ENCODE measurements at places on chromosomes 16 and 17.

DNA sequence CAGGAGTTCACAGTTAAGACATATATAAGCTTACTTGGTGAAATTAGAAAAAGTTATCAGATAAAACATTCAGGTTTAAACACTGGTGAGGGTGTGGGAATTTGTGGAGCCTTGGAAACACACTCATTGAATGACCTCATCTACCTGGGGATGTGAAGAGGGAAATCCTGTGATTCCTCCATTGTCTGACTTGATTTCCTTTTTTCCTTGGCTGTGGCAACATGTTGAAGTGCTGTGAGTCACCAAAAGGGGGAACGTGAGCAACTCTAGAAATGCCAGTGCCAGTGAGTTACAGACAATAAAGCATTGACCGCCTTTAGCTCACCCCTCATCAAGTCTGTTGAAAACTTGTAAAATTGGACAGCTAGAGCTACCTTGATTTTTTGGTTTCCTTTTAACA lies 1.8 kb downstream of the HMOX2 start:
- peak; percentile 61 for DNase-seq

GRCh38 chr16:47069313-47069712 lies 74.4 kb downstream of the NETO2 start:
- DNase-seq = no peak

- DNase-seq = no peak
Measured at GRCh38 chr16:56683424-56684172, 1.3 kb downstream of the MT1X start.

- no peak for DNase-seq
Measured at GRCh38 chr16:25108054-25108453, 3.5 kb upstream of the LCMT1 start.

GRCh38 chr16:68779891-68780290 lies 42.8 kb downstream of the CDH1 start:
- no peak for DNase-seq

DNA sequence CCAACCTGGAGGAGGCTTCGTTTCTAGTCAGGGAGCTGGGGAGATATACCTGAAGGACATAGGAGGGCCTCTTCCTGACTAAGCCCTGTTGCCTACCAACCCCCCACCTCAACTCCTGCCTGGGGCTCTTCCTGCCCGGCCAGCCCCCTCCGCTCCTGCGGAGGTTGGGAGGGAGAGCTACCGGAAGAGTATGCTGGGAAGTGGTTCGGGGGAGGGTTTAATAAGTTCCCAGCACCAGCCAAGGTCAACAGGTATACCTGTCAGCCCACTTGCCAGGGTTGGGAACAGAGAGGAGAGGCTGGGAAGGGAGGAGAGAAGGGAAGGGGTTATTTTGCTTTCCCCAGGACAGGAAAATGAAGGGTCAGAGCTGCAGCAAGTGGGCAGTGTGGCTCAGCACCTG lies 4.7 kb downstream of the PPP1R1B start:
- DNase-seq = no peak

DNA sequence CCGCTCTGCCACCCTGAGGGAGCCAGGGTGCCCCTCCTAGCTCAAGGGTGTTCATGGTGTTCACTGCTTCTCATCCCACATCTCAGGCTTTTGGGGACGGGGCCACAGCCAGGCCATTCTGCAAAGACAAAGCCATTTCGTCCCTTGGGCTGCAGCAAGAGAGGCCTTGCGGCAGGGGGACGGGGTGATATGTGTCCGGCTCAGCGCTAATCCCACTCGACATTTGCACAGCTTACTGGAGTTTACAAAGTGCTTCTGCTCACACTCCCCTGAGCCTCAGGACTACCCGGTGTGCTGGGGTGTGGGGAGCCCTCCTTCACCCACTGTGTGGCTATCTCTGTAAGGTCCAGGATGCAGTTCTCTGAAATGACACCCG lies 84.3 kb downstream of the RTN4RL1 start:
- no peak for DNase-seq

DNA sequence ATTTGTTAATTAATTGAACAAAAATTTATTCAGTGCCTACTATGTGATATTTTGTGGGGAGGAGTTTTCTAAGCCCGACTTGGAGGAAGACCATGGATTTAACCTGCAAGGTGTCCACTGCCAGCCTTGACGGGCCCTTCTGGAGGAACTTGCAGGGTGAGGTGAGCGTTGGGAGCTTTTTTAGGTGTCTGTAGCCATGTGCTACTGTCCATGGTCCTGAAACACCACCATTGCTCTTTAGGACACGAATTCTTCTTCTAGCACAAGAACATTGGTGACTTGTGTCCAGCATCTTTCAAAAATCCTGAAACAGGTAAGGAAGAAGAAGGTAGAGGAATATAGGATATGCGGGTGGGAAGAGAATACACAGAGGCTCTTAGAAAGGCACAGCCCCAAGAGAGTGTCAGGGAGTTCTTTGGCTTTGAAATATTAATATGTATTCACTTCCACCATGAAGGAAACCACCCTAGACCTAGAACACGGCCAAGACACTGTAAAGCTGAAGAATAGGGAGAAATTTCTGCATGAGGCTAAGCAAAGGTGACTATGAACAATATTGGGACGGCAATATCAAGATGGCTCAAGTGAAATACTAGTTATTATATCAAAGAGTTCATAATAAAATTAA lies 27.9 kb upstream of the OR4D1 start:
- peak; percentile 66 for DNase-seq

- DNase-seq = no peak
Measured at GRCh38 chr17:10119203-10120108, 79.0 kb downstream of the GAS7 start.

GRCh38 chr16:23835390-23836077 lies at the start of gene PRKCB:
PRKCB (plus strand) TSS chr16:23835983.
- DNase-seq = peak; percentile 14

DNA sequence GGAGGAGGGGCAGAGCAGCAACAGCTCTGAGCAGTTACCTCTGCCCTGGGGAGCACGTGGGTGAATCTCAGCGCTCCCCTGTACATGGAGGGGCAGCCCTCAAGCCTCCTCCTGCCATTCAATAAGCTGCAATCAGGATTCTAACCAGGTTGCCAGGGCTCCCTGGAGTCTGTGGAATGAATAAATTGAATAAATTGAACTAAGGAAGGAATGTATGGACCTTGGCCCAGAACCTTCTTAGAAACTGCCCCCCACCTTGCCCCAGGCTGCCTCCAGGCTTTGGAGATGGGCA lies 1.6 kb upstream of the CDH16 start:
- no peak for DNase-seq

All from IMR-90 (cell line).